ENCODE measurements at places on chromosomes 3 and 15.

- DNase-seq: no peak
These were observed 33.2 kb downstream of the SLC25A26 start for GRCh38 chr3:66253790-66254620.

- no peak for DNase-seq
These were observed 91.9 kb upstream of the SNRPN start for GRCh38 chr15:24862726-24863521.

DNA sequence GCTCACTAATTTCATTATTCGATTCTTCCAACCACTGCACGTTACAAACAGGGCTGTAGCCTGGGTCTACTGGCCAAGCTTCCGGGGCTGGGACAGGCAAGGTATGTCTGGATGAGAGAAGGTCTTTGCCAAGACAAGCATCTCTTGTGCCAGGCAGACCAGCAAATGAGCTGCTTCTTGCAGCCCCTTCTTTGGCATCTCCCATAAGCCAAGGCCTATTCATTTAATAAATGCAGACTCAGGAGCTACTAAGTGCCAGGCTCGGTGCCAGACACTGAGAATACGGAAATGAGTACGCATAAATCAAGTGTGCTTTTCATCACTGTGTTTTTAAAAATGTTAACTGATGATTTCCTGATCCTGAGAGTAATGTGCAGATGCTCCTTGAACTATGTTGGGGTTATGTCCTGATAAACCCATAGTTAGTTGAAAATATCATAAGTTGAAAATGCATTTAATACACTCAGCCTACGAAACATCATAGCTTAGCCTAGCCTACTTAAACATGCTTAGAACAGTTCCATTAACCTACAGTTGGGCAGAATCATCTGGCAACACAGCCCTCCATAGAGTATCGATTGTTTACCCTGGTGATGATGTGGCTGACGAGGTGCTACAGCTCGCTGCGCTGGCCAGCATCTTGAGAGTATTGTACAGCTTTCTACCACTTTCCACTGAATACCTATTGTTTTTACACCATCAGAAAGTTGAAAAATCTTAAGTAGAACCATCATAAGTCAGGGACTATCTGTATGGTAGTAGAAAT, 135.0 kb upstream of the CTDSPL start:
- DNase-seq: no peak

- no peak for DNase-seq
These were observed 296.9 kb downstream of the NTRK3 start for GRCh38 chr15:87959662-87960061.

DNA sequence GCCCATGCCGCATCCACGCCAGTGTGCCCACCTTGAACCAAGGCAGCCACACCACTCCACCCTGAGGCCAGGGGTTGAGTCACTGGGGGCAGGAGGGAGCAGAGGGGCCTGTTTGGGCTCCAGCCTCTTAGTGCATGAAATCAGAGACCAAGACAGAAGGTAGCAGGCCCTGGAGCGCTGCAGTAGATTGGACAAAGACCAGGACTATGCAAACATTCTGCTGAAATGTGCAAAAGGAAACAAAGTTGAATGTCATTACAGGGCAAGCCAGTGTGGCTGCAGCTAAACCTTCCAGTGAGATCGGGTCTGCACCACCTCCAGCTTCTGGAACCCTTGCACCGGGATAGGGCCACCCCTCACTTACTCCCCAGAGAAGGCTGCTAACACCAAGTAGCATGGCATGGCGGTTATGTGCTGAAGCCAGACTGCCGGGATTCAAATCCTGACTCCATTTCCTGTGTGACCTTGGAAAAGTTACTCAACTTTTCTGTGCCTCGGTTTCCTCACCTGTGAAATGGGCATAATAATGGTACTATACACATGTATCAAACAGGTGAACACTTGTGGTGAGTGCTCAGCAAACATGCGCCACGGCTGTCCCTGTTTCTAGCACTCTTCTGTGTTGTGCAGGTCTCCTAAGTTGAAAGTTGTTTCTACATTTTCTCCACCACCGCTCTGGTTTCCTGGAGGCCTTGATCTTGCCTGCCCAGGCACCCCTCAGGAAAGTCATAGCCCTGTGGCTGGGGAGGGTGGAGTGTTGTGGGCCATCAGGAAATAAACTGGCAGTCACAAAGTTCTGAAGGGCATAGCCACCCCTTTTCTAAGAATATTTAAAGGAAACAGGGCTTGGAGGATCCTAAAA, 25.0 kb upstream of the GP9 start:
- no peak for DNase-seq

GRCh38 chr3:151890721-151891141, 17.3 kb downstream of the SUCNR1 start:
- DNase-seq: no peak

- no peak for DNase-seq
These were observed 5.2 kb downstream of the HEG1 start for GRCh38 chr3:125050488-125051090.

- no peak for DNase-seq
These were observed 73.7 kb downstream of the FILIP1L start for GRCh38 chr3:100040451-100041225.

GRCh38 chr3:186467969-186468368, 76.2 kb downstream of the CRYGS start:
- no peak for DNase-seq

- DNase-seq: no peak
These were observed 16.6 kb downstream of the KPNA1 start for GRCh38 chr3:122498152-122498551.

- no peak for DNase-seq
These were observed 1022.9 kb downstream of the MCTP2 start for GRCh38 chr15:95254263-95254662.

DNA sequence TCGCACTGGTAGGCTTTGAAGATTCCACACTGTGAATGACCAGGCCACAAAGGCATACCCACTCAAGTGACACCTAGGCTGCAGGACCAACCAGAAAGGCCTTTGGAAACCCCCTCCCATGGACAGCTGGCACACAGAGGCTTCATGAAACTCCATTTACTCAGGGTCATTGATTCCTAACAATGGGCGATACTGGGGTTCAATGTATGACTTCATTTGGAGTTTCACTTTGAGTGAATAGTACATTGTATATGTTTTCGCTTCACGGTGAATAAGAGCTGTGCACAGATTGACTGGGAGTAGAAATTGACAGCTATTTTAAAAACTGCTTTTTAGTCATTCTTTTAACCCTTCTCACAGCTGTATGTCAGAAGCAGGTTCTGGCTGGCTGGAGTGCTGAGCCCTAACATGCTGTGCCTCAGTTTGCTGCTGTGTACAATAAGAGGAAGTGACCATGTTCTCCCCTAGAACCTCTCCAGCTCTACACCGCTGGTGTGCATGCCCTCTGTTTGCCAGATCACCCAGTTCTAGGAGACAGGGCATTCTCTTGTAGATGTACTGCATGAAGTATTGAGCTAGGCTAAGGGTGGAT, 15.4 kb upstream of the CX3CR1 start:
- DNase-seq: no peak

- no peak for DNase-seq
These were observed 160.2 kb downstream of the PLD1 start for GRCh38 chr3:171649911-171650592.

GRCh38 chr3:56960234-56960917, 100.1 kb upstream of the SPATA12 start:
- DNase-seq: no peak

- no peak for DNase-seq
These were observed 148.1 kb downstream of the SNRK start for GRCh38 chr3:43434431-43434830.

- DNase-seq: no peak
These were observed 38.5 kb downstream of the SCN11A start for GRCh38 chr3:39013289-39013688.

DNA sequence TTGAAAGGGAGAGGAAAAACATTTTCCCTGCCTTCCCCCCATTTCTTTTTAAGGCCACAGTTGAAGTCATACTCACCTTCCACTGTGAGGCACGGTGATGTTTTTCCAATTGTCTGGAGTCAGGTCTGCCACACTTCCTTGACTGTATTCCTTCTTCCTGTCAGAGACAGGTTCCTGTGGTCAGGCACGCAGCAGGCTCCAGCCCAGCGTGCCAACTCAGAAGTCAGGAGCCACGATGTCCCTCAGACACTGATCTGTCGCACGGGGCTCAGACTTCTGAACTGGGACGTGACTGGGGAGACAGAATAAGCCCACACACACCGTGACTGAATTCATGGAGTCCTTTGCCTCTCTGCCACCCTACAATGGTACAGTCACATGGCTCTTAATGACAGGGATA, 41.2 kb upstream of the ADAMTS9 start:
- no peak for DNase-seq

DNA sequence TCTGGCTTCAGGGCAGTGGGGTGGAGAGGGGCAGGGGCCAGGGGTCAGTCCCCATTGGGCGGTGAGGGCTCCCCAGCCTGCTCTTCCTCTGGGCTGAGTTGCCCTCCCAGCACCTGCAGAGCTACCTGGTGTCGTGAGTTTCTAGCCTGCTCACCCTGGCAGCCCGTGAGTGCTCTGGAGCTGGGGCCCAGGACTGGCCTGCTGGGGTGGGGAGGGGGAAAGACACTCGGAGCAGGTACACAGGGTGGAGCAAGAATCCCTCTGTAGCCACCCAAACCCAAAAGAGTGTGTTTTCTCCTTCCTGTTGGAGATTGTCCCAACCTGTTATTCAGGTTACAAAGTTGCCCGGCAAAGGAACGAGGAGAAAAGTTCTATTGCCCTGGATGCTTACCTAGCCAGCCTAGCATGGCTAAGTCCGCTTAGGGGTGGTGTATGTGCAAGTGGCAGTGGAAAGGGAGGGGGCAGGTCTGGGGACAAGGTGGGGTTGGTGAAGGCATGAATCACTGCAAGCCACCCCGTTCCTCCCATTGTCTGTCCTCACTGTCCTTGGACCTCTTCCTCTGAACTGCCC, 8.9 kb downstream of the FAM3D start:
- no peak for DNase-seq

DNA sequence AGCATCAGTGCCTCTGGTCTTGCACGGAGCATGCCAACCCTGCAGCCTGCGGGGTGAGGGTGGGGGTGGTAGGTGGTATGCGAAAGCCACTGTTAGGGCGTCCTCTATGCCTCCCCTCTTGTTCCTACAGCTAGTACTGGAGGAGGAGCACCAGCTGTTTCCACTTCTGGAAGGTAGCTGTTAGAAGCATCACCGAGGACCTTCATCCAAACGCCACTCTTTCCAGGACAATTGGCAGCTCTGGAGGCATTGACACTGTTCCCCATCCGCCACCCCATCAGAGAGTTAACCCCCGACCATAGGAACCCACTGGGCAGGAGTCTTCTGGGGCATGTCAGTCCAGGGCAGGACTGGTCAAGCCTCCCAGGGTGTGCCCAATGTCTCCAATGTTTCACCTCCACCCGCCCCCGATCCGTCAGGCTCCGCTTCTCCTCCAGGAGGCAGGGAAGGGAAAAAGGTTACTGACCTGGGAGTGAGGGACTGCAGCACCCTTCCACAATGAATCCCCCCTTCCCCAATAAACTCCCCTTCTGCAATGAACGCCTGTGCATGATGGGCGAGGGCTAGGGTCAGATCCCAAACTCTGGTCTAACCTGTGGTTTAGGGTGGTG, 487 bp downstream of the DUOX2 start:
- no peak for DNase-seq

- DNase-seq: peak; percentile 19
These were observed 612 bp downstream of the C3orf38 start for GRCh38 chr3:88150371-88150770.

DNA sequence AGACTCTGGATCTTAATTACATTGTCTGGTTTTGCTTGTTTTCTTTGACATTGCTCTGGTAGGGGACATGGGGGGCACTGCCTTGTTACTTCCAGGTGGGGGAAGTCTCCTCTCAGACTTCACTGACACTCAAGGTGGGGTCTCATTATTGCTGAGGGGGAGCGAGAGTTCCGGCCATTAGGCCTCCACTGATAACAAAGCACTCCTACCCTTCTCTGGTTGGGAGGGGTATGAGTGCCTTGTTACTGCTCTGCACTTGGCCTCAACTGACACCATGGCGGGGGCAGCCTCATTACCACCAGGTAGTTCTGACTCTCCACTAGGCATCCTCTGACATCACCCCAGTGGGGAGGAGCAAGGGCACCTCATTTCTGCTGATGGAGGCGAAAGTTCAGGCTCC, 25.7 kb downstream of the SH3GL3 start:
- DNase-seq: no peak

DNA sequence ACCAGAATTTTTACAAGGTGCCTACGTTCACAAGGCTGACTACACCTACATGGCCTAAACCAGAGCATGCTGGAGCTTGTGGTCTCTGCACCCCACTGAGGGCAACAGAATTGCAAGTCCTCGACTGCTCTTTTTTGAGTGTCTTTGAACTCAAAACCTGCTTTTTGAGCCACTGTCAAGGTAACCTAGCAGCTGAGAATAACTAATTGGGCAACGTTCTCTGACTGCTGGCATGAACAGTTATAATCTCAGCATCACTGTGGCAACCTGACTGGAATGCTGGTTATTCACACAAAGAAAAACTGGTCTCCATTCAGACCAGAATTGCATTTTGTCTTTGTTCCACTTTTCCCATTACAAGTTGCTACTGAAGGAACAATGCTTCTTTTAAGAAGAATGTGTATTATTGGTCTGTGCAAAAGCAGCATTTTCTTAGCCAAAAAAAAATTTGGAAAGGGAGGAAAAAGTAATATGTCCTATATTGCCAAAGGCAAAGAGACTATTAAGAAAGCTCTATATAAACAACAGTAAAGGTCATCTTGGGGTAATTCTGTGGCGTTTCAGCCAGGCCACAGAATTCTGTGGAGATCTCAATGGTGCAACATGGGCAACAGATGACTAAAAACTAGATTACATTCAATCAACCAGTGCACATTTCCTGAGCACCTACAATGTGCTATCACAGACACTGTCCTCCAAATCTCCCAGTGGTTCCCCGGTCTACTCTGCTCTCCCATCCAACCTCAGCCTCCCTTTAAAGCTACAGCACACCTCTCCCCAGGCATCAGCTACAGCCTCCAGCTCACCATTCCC, 76.8 kb downstream of the TNIK start:
- peak; percentile 11 for DNase-seq

GRCh38 chr3:125010393-125010792, 45.4 kb downstream of the HEG1 start:
- DNase-seq: no peak

DNA sequence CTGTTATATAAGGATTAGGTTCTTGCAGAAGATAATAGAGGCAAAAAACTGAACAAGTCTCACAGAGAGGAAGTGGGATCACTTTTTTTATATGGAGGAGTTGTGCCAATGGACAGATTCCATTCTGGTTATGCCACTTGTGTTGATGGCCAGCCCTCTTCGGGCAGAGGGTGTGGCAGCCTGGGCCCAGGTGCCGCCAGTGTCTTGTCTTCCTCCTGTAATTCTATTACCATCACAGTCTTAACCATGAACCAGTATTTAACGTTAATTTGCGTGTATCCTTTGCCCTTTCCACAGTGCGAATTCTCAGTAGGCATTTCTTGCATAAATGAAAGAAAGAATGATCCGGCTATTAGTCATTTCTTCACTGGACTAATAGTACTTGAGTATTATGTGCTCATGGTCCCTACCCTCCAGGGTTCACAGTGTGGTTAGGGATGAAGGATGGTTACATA, 7.0 kb upstream of the USP4 start:
- no peak for DNase-seq

GRCh38 chr3:102733791-102734563, 299.2 kb downstream of the ZPLD1 start:
- DNase-seq: no peak

Data from T-helper 2 cell treated with Interferon-gamma antibody and Interleukin-4, amounts not matched to agents 5 μg/mL and 100 μg/mL, for 36 hours (primary cell).